ENCODE measurements at places on chromosomes 7 and 10. TPM values are rescaled to one million over a fixed set of nuclear protein-coding genes. Genes with fewer than 3 reads are reported as not detected.

DNA sequence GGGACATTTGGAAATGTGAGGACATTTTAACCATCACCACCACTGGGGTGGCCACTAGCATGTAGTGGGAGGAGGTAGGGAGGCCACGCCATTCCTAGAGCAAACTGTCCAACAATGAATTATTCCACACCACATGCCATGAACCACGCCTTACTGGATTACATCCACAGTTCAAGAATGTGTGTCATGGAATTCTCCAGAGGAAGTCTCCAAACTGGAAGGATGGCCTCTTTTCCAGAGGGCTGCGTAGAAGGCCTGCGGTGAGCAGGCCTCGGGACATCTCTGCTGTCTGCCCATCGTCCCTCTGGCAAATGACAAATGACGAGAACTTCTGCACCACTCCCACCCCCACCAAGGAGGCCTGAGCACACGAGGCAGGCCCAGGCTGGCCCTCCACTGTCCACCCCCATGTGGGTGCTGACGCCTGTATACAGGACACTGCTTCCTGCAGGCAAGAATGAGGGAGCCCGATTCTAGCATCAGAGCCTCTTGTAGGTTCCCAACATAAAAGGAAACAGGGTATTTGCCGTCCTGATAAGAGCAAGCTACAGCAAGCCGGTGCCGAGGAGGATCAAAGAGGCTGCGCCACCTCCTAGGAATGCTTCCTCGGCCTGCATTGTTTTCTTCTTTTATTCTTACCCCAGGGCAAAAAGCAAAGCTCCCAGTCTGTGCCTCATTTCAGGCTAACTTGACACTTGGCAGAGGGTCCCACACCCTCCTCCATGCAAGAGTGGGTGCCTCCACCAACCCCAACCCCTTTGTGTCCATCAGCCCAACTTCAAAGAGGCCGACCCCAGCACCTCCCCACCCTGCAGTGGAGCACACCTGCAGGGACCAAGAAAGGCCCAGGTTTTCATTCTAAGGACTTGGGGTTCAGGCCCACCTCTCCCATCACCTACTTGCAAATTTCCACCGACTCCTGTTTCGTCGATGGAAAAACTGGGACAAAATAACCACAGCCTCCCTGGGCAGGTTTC, 23.9 kb downstream of the TNS3 start:
- no peak for DNase-seq

GRCh38 chr10:77582710-77583115, 54.9 kb downstream of the KCNMA1 start:
- DNase-seq = no peak

DNA sequence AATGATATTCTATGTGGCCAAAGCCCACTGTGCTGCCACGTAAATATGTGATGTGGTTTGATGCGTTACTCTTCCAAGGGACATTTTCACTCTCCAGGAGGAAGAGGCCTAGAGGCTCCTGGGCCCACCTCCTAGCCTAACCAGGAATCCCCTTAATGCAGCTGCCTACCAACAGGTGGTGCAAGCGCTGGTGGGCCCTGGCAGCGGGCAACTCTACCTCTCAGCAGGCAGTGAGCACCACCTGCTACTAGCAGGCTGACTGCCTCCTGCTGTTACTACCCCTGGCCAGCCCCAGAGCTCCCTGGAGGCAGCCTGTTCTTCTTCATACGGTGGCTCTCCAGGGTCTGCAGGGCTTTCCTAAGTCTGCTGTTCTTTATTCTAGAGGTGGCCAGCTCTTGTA, 62.8 kb downstream of the CDH23 start:
- DNase-seq = no peak

DNA sequence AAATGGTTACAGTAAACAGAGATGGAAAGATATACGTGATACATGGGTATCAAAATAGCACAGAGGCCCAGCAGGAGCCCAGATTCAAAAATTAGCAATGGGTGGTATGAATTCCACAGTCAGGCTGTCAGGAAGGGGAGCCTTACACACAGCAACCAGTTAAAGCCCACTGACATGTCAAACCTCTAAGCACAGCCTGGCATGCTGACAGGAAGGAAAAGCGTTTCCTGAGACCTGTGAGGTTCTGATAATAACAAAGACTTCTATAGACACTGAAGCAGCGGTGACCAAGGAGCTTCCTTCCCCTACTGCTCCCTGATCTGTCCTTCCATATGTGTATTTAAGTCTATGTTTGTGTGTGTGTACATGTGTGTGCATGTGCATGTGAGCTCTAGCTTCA, 89.9 kb downstream of the PHYHIPL start:
- DNase-seq = peak; percentile 2

DNA sequence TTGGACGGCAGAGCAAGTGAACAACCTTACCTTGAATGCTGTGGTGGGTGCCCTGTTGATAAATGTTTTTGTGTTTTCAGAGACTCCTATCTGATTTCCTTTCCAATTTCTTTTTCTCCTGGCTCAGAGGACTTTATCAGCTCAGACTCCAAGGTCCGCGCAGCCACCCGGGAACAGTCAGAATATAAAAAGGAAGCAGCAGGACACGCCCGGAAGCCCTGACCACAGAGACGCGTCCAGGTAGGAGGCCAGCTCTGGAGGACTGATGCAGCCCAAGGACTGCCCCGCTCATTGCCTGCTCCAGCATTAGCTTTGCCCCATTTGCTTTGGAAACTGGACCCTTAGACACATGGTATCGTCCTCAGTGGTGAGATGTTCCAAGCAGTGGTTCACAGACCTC, 61.3 kb downstream of the TACC2 start:
- no peak for DNase-seq

The KLF14 gene
- total RNA-seq = not detected

DNA sequence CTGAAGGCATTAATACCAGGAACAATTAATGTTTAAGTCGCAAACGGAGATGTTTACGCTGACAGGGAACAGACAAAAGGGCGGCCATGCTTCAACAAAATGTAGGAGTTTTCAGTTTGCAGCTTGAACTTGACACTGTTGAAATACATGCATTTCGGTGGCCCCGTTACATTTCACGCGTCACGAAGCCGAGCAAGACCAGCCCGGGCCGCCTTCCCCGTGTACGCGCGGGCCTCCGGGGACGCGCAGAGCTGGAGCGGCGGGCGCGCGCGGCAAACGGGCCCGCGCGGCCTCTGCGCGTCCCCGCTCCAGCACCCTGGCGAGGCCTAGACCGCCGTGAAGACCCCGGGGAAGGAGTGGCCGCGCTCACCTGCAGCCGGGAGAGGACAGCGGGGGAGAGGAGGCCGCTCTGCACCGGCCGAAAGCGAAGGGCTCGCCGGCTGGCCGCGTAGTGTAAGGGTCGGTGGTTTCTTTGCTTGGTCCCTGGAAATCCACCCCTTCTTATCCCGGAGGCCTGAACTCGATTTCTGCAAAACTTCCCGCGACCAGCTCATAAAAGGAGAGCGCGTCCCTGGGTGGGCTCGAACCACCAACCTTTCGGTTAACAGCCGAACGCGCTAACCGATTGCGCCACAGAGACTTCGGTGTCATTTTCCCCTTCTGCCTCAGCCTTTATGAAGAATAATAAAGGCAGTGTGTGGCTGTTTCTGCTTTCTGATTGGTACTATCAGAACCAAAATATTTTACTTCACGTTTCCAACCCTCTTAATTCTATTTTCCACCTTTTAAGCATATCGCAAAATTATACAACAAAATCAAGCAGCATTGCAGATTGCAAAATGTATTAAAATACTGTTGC, 11.4 kb upstream of the EBLN1 start:
- DNase-seq = peak; percentile 89

GRCh38 chr10:3976718-3977117, 191.7 kb upstream of the KLF6 start:
- no peak for DNase-seq

The NSUN5 gene
- total RNA-seq = 3.7 TPM

The NXPH1 gene
- not detected for total RNA-seq

GRCh38 chr7:132858251-132858650, 223.6 kb downstream of the CHCHD3 start:
- DNase-seq = no peak

DNA sequence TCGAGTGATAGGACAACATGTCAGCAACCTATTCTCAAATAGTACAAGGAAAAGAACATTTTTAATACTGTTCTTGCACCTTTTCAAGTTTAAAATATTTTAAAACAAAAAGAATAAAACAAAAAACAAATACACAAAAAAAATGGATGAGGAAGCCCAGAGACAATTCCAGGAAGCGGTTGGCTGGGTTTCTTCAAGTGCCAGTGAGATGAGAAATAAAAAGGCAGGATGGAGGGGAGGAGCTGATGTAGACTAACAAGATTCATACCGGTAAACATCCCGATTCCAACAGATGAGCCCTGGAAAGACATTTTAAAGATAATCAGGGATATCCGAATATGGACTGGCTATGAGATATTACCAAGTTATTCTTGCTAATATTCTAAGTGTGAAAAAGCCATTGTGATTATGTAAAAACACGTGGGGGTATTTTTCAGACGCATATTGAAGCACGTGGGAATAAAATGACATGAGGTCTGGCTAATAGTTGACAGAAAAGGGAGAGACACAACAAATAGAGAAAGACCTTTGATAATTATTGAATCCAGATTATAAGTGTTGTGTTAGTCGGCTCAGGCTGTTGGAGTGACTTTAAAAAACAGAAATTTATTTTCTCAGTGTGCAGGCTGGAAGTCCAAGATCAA, 101.3 kb upstream of the LRRC4 start:
- DNase-seq = peak; percentile 85

DNA sequence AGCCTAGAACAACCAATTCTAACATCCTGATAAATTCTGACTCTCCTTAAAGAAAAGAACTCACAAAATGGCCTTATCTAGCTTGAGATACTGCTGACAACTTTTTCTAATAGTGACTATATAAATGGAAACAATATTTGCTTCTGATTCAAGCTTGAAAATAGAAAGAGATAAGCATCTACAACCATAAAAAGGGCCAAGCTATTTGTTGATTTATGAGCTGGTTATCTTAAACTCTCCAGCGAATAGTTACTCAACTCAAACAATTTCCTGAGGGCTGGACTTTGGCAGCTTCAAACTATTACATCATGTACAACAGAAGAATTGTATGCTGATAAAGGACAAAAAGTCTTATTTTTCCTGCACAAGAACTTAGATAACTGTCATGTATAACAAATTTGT, 4.6 kb downstream of the USP54 start:
- DNase-seq = peak; percentile 88

GRCh38 chr10:29028486-29028885, 260.4 kb upstream of the LYZL1 start:
- DNase-seq = peak; percentile 0

The HABP2 gene
- total RNA-seq = 0.19 TPM

The NEURL1 gene
- not detected for total RNA-seq

The PLEKHS1 gene
- total RNA-seq = not detected

- DNase-seq = no peak
Measured at GRCh38 chr10:124374535-124375352, 44.0 kb downstream of the OAT start.

- no peak for DNase-seq
Measured at GRCh38 chr7:82032901-82033300, 263.1 kb upstream of the HGF start.

DNA sequence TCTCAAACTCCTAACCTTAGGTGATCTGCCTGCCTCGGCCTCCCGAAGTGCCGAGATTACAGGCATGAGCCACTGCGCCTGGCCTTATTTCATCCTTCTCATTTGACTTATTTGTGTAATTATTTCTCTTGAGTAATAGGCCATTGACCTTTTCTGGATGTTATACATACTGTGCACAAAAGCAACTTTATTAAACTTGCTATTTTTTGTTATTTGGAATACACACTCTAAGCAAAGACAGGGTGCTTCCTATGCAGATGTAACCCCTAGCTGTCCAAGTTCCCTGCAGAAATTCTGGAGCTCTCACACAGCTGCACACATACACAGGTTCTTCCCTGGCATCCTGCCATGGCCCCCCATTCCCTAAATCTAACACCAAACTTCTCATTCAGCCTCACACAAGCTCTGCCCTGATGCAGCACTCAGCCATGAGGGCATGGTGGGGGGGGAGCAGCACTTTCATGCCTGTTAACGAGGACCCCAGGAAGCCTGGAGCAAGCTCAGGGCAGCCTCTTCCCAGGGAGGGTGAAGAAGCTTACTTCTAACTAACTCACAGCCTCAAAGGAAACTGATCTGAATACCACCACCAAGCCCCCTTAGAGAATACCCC, 33.2 kb downstream of the SH3PXD2A start:
- DNase-seq = no peak

The MYL10 gene
- total RNA-seq = not detected
